ENCODE measurements at places on chromosomes 4 and X.

DNA sequence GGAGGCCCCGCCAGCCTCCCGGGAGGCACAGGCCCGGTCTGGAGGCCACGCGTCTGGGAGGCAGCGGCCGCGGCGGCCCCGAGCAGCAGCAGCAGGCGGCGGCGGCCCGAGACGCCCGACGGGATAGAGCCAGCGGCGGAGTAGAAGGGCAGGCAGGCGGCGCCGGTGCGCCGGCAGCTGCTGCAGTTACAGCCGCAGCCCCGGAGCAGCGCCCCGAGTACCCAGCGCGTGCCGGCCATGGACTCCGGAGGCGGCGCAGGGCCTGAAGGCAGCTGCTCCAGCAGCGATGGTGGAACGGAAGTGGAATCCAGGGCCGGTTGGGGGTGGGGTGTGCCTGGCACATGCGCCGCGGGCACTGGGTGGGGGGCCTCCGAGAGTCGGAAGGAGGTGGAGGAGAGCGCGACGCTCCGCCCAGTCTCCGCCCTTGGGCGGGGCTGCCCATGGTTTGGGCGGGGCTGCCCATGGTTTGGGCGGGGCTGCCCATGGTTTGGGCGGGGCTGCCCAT is at the start of gene GRSF1:
GRSF1 (minus strand) TSS at position 302 of the 505 bp plus-strand sequence; CDS start at position 239, 63 bp downstream.
- DNase-seq, result peak; percentile 78

DNA sequence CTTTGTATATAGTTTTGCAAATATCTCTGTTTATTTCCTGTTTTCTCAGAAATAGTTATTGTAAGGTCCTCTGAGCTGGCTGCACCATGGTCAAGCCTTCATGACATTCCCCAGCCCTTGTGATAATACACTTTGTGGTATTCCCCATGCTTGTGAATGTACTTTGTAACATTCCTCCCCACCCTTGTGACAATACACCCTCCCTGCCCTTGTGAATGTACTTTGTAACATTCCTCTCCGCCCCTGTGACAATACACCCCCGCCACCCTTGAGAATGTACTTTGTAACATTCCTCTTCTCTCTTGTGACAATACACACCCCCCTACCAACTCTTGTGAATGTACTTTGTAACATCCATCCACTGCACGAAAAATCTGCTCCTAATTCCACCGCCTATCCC is 530.7 kb downstream of the CENPC start:
- no peak for DNase-seq

DNA sequence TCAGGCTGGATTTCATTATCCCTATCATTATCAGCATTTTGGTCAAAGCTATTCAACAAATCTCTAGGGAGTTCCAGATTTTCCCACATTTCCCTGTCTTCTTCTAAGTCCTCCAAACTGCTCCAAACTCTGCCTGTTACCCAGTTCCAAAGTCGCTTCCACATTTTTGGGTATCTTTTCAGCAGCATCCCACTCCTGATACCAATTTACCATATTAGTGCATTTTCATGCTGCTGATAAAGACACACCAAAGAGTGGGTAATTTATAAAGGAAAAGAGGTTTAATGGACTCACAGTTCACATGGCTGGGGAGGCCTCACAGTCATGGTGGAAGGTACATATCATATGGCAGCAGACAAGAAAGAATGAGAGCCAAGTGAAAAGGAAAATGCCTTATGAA is 132.8 kb upstream of the SLC7A11 start:
- DNase-seq, result no peak

GRCh38 chrX:154408659-154409221 is 314 bp downstream of the DNASE1L1 start:
- no peak for DNase-seq

GRCh38 chr4:48968814-48969213 is 17.3 kb upstream of the CWH43 start:
- peak; percentile 23 for DNase-seq

- DNase-seq, result no peak
These were observed 143.4 kb downstream of the KLHL13 start for GRCh38 chrX:117973110-117973807.

GRCh38 chr4:141849367-141849766 is 213.0 kb downstream of the IL15 start:
- no peak for DNase-seq

- no peak for DNase-seq
These were observed 24.3 kb downstream of the MAGEB17 start for GRCh38 chrX:16191605-16192004.

DNA sequence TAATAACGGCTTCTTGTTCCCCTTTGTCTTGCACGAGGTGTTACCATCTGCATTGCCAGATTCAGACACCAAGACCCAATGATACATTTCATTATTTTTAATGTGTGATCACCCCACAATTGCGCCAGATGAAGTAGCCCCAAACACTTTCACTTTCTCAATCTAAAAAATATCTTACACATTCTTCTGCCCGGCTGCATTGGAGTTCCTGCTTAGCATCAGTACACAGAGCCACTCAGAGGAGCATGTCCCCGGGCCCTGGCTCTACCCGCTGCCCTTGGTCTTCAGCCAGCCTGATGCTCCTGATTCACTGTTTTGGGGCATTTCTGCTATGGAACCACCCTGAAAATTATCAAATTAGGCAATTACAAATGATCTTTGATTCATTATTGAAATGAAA is 66.0 kb upstream of the TENM3 start:
- no peak for DNase-seq

GRCh38 chr4:168885400-168885799 is 124.7 kb downstream of the CBR4 start:
- no peak for DNase-seq

DNA sequence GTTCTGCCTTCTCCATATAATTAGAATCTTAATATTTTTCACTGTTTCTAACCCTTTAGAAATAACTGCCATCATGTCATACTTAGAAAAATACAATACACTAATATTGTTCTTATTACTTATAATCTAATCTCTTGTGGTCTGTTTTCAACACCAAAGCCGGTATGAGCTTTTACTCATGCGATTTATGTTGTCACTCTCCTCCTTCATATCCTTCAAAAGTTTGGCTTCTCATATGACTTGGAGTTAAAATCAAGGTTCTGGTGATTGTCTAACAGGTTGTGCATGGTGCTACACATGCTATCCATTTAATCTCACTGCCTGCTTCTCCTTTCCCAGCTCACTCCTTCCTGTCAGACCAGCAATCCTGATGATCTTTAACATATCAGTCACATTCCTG is 1392.9 kb downstream of the ARAP2 start:
- peak; percentile 23 for DNase-seq

DNA sequence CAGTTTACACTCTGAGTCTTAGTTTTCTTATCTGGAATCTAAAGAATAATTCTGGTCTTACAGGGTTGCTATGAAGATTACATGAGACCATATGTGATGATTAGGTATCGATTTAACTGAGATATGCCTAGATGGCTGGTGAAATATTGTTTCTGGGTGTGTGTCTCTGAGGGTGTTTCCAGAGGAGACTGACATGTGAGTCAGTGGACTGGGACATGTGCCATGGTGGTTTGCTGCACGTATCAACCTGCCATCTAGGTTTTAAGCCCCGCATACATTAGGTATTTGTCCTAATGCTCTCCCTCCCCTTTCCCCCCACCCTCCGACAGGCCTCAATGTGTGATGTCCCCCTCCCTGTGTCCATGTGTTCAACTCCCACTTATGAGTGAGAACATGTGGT is 186.0 kb upstream of the CXorf66 start:
- DNase-seq, result no peak

DNA sequence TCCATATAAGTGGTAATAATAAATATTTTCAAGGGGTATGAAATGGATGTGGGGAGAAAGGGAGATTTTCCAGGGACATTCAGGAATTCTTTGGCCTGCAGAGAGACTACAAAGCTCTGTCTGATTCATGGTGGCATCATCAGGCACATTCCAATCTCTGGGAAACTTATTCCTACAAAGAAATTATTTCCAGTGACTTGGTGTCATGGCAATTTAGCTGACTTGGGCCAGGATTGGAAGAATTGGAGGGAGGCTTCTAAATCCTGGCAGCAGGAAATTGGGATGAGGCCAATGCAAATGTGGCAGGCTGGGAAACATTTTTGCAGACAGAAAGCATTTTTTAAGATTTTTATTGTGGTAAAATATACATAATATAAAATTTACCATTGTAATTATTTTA is 204.6 kb downstream of the RTL9 start:
- no peak for DNase-seq

GRCh38 chr4:48470570-48470969 is 12.6 kb upstream of the SLC10A4 start:
- DNase-seq, result no peak

GRCh38 chrX:64192040-64192439 is 13.5 kb downstream of the AMER1 start:
- DNase-seq, result no peak

Data from NCI-H226 (cell line).